ENCODE measurements at places on chromosomes 3 and 15.

DNA sequence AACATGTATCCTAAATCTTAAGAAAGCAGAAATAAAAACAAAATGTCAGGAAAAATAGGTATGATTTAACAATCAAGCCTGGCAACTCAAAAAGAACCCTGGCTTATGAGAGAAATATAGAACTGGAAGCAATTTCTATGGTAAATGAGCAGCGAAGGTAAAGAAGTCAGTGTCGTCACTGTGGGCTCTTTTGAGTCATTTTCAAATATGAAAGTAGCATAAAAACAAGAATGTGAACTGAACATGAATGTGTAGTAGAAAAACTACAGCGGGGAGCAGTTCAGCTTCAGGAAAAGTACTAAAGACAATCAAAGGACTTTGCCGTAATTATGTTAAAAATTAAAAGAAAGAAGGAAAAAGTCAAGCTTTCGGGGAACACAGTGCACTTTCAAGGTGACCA is 17.5 kb downstream of the LSG1 start:
- DNase-seq: no peak

DNA sequence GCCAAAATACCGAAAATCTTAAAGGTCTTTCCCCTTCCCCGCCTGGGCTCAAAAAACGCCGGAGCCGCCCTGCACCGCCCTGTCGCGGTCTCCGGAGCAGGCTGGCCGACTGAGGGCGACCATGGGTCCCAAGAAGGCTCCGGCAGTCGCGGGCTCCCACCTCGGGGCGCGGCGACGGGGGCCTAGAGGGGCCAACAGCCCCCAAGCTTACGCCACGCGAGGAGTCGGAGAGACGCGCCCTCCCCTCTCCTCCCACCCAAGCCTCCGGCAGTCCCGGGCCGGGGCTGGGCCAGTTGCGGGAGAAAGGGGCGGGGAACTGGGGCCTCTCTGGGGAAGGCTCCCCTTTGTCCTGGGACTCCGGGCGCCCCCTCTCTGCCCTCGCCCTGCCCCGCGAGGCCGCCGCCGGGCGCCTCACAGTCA is 69.2 kb downstream of the GOLGA8B start:
- peak; percentile 42 for DNase-seq

DNA sequence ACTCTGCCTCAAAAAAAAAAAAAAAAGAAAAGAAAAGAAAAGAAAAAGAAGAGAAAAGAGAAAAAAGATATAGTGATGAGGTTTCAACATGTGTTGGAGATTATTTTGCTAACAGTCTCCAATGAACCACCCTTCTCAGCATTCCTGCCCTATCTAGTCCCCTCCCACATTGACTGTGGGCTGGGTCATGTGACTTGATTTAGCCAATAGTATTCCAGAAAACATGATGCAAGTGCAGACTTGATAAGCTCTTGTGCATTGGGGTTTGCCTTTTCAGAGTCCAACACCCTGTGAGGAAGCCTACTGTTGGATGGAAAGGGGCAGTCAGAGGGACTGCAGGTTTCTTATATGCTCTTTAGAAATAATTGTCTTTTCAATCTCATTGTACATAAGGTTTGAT is 37.8 kb upstream of the MED12L start:
- DNase-seq: peak; percentile 11

- DNase-seq: peak; percentile 89
Measured at GRCh38 chr3:161263057-161263456, 41.9 kb downstream of the NMD3 start.

GRCh38 chr15:74006774-74007639 is 12.5 kb downstream of the PML start:
- DNase-seq: no peak

DNA sequence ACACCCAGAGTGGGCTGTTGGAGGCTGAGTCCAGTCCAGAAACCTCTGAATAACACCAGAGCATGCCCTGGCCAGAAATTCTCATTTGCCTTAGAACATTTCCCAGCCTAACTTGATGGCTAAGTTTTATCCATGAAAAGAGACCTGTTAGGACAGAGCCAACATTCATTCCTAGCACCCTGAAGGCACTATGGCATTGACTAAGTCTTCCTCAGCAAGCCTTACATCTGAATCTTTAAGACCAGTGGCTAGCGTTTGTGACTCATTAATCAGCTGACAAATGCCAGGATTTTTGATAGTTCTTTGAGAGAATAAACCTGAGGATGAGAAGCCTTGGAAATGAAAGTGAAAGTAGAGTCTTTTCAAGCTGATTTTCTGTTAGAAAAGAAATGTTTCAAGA is 1087.1 kb upstream of the ALCAM start:
- peak; percentile 58 for DNase-seq

DNA sequence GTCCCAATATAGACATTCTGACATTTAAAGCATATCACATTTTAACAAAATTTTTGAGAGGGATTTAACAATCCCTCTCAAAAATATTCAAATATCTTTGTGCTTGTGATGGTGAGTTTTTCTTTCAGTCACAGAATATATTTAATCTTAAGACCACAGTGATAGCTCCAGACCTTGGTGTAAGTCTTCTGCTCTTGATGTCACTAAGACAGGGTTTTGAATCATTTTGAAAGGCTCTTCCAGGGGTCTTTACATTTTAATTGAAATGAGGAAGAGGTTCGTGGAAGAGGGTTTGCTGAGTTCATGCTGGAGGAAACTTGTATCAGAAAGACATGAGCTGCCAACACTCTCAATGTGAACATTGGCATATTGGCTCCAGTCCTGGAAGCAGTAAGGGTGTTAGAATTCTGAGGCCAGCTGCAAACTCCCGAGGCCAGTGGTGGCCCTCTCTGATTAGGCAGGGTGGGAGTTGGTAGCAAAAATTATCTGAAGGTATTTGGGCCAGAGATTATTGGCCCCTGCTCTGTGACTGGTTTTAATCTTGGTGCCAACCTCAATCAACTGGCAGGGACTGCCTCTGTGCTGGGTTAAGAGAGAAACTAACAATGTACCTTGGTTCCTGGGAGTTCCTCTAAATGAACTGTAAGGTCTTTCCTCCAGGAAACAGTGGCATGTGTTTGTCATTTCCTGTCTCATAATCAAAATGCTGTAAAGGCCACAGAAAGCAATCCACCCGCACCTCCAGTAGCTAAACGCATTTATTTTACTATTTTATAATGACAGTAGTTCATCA is 5.3 kb downstream of the POU1F1 start:
- no peak for DNase-seq

DNA sequence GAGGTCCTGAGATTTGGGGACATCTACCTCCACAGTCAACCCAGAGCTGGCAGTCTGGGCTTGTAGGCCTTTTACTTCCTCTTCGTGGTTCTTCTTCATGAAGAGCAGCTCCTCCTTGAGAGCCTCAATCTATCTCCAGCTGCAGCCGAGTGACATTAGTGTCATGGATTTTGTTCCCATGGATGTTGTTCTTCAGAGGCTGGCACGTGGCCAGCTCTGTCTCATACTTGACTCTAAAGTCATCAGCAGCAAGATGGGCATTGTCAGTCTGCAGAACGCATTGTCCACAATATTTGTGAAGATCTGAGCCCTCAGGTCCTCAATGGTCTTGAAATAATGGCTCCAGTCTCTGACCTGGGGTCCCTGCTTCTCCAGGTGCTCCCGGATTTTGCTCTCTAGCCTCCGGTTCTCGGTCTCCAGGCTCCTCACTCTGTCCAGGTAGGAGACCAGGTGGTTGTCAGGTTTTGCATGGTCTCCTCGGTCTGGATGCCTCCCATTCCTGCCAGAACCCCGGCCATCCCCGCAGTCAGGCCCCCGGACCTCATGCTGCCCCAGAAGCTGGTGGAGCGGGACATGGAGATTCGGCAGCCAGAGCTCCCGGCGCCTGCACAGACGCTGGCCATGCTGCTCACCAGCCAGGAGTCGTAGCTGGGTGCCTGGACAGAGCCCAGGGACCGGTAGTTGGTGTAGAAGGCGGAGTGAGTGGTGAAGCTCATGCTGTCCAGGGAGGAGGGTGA is 3.4 kb upstream of the CCNL1 start:
- no peak for DNase-seq

DNA sequence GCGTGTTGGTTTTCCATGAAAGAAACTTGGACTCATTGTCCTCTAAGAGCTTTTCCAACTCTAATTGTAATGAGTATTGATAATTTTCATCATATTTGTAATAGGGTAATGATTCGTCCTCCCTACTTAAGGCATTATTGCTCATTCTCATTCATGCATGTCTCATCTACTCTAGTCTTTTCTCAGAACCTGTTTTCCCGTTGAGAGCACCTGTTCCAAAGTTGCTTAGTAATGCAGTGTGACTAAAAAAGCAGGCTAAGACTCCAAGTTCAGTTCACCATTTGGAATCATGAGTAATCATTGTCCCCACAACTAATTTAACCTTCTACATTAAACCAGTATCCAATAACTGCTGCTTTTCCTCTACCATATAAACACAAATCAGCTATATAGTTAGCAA is 84.0 kb downstream of the FILIP1L start:
- DNase-seq: no peak

All from fibroblast of skin of scalp (primary cell).